ENCODE measurements at places on chromosomes 11 and 22.

GRCh38 chr22:19878461-19879245 lies 24.0 kb upstream of the GNB1L start:
- DNase-seq = no peak

- DNase-seq = no peak
Observed at GRCh38 chr11:76788661-76789442, 5.7 kb downstream of the TSKU start.

DNA sequence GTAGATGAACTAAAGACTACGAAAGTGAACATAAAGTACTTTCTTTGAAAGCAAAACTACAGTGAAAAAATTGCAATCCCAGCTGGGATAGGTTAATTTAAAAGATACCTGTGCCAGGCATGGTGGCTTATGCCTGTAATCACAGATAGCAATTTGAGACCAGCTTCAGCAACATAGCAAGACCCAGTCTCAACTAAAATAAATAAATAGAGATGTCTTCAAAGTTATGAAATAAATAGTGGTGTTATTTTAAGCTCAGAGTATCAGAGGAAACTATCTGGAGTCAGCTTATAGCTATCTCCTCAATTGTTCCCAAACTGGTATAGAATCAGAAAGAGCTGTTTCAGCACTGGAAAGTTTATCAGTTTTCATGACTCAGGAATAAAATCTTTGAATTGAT lies 17.3 kb upstream of the MMP13 start:
- no peak for DNase-seq

GRCh38 chr22:30262917-30263741 lies 3.5 kb downstream of the OSM start:
- DNase-seq = peak; percentile 24

DNA sequence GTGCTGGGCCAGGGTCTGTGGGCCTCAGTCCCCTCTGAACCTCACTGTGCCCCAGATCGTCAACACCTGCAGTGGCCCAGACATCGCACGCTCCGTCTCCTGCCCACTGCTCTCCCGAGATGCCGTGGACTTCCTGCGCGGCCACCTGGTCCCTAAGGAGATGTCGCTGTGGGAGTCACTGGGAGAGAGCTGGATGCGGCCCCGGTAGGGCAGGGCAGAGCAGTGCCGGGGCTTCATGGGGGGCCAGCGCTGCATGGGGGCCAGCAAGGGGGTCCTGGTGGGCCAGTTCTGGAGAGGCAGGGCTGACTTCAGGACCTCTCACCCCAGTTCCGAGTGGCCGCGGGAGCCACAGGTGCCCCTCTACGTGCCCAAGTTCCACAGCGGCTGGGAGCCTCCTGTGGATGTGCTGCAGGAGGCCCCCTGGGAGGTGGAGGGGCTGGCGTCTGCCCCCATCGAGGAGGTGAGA lies 16.3 kb downstream of the EPS8L2 start:
- DNase-seq = no peak

- no peak for DNase-seq
Observed at GRCh38 chr11:16800382-16800781, 61.9 kb downstream of the C11orf58 start.

DNA sequence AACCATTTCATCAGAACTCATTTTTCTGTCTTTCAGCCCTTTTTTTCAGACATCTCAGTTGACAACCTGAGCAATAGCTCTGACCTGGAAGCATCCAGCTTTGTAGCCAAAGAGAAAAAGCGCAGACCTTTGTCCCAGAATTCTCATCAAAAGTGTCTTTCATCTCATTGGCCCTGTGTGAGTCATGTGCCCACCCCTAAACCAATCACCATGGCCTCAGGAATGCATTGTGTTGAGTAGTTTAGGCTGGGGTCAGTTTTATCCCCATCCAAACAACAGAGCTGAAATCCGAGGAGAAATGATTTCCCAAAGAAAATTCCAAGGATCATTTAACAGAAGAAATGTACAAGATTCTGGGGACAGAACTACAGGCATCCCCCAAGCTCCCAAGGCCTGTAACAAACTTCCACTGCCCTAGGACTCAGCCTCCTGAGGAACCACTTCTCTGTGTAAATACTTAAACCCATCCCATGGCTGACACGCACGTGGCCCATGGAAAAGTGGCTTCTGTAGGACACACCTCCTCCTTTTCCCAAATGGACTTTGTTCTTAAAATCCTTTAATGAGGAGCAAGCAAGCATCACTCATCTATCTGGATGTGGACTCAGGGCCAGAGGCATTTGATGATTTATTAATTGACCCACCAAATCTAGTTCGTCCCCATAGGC lies 429.0 kb downstream of the SOX6 start:
- no peak for DNase-seq

GRCh38 chr11:32141745-32142546 lies 51.1 kb downstream of the RCN1 start:
- DNase-seq = no peak

DNA sequence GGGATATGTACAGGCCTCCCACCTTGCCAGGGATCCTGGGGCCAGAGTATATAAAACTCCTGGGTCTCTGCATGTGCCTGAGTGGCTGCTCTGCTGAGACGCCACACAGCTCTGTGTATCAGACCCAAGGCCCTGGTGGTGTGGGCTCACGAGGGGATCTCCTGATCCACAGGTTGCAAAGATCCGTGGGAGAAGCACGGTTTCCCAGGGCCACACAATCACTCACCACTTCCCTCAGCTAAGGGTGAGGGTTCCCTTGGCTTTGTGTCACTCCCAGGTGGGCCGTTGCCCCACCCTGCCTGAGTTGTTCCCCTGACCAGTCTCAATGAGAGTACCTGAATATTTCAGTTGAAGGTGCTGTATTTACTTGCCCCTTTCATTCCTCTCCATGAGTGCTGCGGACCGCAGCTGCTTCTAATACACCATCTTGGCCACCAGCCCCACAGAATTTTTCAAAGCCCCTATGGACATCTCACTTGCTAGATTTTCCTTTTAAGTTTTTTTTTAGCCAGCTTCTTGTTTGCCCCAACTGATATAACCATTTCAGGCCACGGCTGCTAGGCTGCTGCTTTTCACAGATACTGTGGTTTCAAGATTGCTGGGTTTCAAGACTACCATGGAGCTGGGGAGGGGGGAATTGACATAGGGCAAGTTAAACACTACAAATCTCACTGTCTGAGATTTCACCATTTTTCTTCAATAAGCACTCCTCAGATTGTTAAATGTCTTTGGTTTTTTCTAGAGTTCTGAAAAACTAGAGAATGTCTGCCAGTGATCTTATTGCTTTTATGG lies 13.7 kb upstream of the DEPDC7 start:
- no peak for DNase-seq

DNA sequence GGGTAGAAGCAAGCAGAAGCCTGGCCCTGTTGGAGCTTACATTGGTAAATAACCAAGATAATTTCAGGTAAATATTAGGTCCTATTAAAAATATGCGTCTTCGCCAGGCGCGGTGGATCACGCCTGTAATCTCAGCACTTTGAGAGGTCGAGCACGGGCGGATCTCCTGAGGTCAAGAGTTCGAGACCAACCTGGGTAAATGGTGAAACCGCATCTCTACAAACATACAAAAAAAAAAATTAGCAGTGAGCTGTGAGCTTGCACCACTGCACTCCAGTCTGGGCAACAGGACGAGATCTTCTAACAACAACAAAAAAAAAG lies 529 bp upstream of the SULT4A1 start:
- no peak for DNase-seq

DNA sequence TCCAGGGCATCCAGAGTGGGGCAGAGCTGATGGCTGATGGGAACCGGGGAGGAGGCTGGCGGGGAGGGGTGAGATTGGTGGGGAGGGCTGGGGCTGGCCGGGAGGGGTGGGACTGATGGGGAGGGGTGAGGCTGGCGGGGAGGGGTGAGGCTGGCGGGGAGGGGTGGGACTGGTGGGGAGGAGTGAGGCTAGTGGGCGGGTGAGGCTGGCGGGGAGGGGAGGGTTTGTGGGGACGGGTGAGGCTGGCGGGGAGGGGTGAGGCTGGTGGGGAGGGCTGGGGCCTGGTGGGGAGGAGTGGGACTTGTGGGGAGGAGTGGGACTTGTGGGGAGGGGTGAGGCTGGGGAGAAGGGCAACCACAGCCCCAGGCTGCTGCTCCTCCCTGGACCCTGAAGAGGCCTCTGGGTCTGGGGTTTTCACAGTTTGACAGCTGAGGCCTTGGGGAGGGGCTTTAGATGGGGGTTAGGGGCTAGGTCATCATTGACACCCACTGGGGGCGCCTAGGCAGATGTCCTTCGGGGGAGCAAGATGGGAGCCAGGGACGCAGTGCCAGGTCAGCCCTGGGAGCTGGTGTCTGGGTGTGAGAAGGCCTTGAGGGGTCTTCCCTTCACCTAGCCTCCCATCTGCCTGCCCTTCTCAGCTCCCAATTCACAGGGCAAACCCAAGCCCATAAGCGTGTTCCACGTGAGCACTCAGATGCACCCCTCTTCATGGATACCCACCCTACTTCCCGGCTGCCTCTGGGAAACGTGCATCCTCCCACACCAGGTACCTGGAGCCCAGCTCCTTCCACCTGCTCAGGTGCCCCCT lies 26.7 kb downstream of the PARVG start:
- no peak for DNase-seq

DNA sequence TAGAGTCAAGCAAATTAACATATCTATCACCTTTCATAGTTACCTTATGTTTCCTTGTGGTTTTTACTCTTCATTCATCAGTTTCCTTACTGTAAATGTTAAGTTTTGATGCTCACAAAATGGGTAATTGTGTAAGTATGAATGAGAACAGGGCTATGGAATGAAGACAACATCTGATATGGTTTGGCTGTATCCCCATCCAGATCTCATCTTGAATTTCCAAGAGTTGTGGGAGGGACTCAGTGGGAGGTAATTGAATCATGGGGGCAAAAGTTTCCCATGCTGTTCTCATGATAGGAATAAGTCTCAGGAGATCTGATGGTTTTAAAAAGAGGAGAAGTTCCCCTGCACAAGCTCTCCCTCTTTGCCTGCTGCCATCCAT lies 107.6 kb downstream of the CCDC34 start:
- no peak for DNase-seq

GRCh38 chr11:47453365-47453764 lies 4.4 kb upstream of the RAPSN start:
- no peak for DNase-seq

DNA sequence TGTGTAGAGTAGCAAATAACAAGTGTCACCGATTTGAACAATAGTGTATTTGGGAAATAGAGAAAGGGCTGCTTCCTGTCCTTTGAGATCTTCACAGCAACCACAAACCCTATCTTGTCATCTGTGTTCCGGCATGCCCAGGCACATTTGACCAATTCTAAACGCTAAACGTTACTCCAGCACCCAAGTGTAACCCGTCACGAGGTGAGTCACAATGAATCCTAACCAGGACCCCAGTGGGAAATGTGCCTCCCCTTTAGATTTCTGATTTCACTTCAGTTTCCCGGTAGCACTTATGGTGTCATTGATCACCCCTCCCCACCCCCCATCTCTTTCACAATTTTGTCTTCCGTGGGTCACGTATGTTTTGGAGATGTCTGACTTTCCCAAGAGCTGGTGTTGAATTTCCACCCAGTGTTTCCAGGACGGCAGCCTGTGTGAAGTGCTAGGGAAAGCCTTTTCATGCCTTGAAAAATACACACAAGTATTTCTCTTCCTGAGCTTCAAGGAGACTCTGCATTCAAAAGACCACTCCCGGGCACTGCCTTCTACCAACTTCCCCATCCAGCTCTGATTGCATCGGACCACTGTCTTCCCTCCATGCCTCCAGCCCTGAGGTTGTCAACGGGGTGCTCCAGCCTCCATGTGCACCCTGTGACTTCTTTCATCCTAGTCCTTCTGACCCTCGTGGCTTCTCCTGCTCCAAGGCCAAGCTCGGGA lies 10.5 kb upstream of the C11orf24 start:
- no peak for DNase-seq

DNA sequence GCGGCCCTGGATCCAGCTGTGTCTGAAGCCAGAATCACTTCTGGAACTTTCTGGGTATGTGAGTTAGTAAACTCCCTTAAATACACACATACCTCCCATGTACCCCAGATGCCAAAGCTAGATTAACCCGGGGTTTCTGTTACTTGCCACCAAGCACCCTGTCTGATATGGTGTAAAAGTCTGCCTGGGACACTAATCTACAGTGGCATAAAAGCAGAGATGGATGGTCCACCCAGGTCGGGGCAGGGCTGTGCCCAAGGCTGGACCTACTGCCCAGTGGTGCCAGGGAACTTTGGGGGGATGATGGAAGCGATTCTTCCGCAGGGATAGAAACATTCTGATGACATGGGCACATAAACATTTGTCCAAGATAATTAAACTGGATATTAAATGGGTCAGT lies 12.7 kb downstream of the MRGPRF start:
- DNase-seq = no peak

GRCh38 chr22:49398115-49398514 lies 429.6 kb downstream of the BRD1 start:
- DNase-seq = no peak

- no peak for DNase-seq
Observed at GRCh38 chr11:86538223-86538548, 134.2 kb downstream of the ME3 start.

DNA sequence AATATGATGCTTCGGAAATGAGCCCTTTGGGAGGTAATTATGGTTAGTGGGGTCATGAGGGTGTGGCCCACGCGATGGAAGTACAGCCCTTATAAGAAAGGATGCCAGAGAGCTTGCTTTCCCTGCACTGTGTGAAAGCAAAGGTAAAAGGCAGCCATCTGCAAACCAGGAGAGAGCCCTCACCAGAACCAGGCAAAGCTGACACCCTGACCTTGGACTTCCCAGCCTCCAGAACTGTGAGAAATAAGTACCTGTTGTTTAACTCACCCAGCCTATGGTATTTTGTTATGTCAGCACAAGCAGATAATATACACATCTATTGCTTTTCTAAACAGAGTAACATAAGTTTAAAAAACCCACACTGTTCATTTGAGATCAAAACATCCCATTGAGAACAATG lies 50.7 kb downstream of the SYN3 start:
- DNase-seq = no peak

- DNase-seq = no peak
Observed at GRCh38 chr22:22752556-22753477, 108.4 kb downstream of the GGTLC2 start.

DNA sequence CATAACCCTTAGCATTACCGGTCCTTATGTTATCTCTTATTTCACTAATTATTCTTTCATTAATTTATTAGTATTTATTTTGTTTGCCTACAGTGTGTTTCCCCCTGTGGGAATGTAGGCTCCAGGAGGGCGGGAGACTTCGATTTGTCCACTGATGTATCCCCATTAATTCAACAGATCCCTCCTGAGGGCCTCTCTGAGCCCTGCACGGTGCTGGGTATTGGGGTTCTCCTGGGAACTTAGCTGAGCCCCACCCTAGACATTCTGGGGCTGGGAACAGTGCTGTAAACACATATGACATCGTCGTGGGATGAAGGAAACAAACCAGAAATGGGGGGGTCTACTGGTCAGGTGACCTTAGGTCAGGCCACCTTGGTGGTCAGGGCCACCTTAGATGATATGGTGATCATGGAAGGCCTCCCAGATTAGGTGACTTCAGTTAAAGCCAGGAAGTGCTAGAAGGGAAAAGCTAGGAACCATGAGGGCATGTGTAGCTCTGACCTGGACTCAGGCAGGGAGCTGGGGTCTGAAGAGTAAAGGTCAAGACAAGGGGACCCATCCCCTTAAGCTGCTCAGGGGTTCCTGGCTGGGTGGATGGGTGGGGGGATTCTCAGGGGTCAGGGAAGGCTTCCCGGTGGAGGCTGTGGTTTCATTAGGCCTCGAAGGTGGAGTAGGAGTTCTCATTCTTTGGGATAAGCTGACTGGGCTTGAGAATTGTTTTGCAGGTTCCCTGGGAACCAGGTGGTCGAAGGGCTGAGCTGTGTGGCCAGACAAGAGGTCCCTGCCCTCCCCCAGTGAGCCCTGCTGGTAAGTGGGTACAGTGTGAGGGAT lies 1.0 kb downstream of the PHETA2 start:
- DNase-seq = no peak

- DNase-seq = no peak
Observed at GRCh38 chr22:21034989-21035388, 2.6 kb upstream of the SLC7A4 start.

All from NCI-H2107 (cell line).